ENCODE measurements at places on chromosomes 7 and 10.

DNA sequence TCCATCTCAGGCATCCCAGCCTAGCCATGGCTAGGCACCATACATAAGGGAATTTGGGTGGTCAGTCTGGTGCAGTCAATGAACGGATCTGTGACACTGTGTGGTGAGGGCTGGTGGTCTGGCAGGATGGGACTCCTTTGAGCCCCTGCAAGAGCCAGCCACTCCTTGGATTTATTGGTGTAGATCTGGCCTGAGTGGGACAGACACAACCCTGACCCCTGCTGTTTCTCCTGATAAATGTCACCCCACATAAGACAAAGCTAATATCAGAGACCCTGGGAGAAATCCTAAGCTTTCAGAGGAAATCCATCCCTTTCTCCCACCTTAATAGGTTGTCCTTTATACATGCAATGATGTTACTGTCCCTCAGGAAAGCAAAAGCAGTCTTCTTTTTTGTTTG, 2.3 kb downstream of the FBXO24 start:
- DNase-seq = no peak

- DNase-seq = no peak
Observed at GRCh38 chr10:103444478-103444877, 7.7 kb downstream of the CALHM2 start.

DNA sequence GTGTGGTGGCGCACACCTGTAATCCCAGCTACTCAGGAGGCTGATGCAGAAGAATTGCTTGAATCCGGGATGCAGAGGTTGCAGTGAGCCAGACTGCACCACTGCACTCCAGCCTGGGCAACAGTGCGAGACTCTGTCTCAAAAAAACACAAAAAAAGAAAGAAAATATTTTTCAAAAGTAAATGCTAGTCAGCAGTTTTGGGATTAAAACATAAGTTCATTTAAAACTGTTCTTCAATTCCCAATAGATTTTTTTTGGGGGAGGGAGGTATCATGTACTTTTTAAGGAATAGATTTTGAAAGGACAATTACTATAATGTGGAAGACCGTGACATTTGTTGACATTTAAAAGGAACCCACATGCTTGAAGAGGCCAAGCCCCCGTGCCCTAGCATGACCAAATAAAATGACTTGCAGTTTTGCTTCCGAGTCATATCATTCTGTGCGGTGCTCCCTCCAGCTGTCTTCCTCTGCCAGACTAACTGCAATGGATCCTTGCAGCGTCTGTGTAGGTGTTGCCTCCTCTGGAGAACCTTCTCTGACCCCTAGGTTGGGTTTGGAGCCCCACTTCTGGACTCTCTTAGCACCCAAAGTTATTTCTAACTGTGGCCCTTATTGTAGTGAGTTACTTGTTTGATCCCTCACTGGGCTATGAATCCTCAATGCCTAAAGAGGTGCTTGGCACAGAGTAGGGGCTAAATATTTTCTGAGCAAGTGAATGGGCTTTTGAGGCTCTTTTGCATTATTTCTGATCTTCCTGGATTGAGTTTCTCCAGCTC, 17.4 kb upstream of the HPS1 start:
- DNase-seq = no peak

- DNase-seq = no peak
Observed at GRCh38 chr10:48633381-48634197, 28.7 kb upstream of the ARHGAP22 start.

GRCh38 chr10:118167056-118167700, 120.4 kb upstream of the RAB11FIP2 start:
- no peak for DNase-seq
